Ecto neural progenitor cell (in vitro differentiated cells): ENCODE measurements at places on chromosomes 7 and 10.

GRCh38 chr7:121083138-121083789 is 94.8 kb downstream of the CPED1 start:
- DNase-seq: no peak

DNA sequence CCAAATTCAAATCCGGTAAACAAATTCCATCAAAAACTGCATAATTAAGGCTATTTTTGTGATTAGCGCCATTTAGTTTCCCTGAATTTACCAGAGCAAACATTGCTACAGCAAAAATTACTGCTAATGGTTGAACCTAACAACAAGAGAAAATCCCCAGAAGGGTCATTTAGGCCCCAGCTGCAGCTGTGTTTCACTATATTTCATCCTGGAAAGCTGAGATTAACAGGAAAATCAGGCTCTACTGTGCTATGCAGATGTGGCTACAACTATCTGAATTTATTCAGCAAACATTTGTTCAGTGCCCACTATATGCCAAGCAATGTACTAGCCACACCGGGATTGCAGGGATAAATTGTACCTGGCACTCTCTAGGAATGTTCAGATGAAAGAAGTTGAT is 104.0 kb downstream of the PON1 start:
- no peak for DNase-seq

GRCh38 chr10:19500959-19501358 is 315.3 kb upstream of the PLXDC2 start:
- no peak for DNase-seq

GRCh38 chr7:11970132-11970531 is 138.1 kb upstream of the THSD7A start:
- no peak for DNase-seq

GRCh38 chr10:79346388-79347225 is 662 bp upstream of the PPIF start:
- peak; percentile 49 for DNase-seq

- no peak for DNase-seq
Observed at GRCh38 chr7:80882213-80882801, 36.5 kb downstream of the SEMA3C start.

DNA sequence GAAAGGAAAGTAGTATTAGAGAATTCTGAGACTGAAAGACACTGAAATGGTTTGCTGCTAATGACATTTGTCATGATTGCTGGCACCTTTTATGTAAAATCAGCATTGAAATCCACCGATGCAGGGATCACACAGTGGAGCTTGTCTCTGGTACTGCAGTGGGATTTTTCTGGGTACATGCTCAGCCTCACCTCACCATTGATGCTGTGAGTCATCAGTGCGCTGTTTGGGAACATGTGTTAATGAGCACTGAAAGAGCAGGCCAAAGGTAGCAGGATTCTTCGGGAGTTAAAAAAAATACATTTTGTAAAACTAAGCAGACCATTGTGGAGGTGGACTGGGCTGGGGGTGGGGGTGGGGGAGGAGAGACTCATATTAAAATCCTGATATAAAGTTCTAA is 174.9 kb downstream of the CREB5 start:
- no peak for DNase-seq

- DNase-seq: no peak
Observed at GRCh38 chr10:16745061-16745460, 72.2 kb downstream of the RSU1 start.

- no peak for DNase-seq
Observed at GRCh38 chr7:42026622-42027197, 210.3 kb downstream of the GLI3 start.

GRCh38 chr7:51311166-51311565 is 5.4 kb downstream of the COBL start:
- DNase-seq: no peak

GRCh38 chr10:62561151-62561550 is 187.0 kb downstream of the ZNF365 start:
- DNase-seq: no peak

GRCh38 chr10:132690401-132690800 is 95.5 kb downstream of the NKX6-2 start:
- no peak for DNase-seq

DNA sequence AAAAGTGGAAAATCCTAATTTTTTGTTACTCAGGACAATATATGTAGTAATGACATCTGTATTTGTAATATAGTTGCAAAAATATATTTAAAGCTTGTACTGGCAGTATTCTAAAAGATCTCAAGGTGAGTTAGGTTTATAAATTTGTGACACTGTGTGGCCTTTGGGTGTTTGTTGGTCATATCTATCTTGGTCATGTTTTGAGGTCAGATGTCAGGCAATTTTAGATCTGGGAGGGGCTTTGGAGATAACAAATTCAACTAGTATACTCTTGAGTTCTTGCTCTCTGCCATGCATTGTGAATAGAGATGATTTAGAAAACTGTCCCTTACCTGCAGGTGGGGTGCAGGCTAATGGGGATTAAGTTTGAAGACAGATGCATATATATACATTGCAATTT is 3.1 kb downstream of the TBC1D12 start:
- no peak for DNase-seq

- no peak for DNase-seq
Observed at GRCh38 chr7:127908430-127909258, 122.6 kb downstream of the LRRC4 start.

- no peak for DNase-seq
Observed at GRCh38 chr7:152664636-152665035, 11.3 kb downstream of the XRCC2 start.

DNA sequence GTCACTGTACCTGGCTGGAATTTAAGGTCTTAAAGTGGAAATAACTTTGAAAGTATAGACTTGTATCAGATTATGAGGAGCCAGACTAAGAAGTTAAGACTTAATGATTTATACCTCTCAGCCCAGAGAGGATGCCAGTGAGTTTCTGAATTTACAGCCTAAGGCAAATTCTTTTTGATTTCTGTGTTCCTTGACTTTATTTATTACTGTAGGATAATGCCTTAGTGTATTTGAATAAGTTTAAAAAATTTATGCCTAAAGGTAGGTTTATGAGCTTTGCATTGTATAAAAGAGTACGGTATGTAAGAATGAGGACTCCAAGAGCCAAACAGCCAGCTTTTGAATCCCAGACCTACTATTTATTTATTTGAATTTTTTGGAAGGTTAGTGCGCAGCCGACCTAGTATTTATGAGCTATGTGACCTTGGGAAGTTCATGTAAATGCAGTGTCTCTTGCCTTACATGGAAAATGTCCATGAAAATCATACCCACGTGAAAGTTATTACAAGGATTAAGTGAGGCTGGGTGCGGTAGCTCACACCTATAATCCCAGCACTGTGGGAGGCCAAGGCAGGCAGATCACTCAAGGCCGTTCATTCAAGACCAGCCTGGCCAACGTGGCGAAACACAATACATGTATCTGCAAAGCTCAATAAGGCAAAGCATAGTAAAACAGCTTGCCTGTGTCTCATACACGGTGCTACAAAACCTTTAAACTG is 174.6 kb downstream of the AUTS2 start:
- DNase-seq: no peak

GRCh38 chr10:36581237-36581636 is 544.2 kb upstream of the ANKRD30A start:
- DNase-seq: no peak

DNA sequence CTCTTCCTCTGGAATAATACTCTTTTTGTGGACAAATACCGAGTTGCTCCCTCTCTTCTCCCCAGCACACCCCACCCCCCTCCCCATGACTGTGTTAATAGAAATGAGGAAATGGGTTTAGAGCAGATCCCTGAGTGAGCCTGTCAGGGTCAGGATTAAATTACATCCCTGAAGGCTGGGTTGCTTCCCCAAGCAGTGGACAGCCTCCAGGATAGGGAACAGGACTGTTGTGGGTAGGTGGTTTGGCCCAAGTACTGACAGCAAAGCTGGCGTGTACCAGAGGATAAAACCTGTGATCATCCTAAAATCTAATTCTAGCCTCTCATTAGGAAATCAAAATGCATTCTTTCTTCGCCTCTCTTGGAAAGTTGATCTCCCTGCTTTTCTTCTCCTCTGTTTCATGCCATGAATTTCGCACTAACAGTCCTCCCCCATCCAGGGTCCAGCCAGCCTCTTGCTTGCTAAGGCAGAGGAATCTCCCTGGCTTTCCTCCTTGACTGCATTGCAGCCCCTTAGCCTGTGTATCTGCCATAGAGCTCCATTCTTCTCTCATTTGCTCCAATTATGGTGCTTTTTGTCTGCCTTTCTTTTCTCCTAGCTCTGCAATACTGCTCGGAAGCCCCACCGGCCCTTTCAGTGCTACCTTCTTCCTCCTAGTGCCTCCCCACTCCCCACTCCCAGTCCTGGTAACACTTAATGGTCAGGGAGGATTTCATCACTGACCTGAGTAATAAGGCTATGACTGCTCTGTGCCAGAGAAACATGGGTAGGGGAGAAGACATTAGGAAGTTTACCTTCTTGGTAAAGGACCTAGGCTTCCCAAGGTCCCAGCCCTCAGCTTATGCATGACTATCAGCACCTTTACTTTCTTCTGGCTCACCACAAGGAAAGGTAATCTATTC is 8.4 kb downstream of the LRRC4 start:
- DNase-seq: no peak

- no peak for DNase-seq
Observed at GRCh38 chr7:102188746-102189145, 97.9 kb upstream of the SH2B2 start.

DNA sequence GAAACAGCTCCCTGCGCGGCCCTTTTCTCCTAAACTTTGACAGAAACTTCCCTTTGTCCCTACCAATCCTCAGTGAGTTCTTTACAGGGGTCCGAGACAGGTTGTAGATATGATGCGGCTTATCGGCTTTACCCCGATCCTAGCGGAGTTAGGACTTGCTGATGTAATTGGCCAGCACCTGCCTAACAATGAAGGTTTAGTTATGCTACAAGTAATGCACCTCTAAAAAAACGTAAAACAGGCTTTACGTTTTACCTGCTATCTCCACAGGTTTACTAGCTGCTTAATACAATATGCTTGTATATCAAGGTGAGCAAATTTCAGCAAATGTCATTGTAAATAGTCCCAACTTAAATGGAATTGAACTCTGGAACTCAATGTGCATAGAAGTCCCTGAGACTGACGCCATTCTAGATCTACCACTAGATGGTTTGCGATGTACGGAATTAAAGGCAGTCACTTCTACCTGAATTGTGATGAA is 697 bp upstream of the SNX13 start:
- no peak for DNase-seq

GRCh38 chr10:97259119-97259518 is 33.3 kb downstream of the ARHGAP19 start:
- no peak for DNase-seq

- no peak for DNase-seq
Observed at GRCh38 chr7:129950191-129950932, 2.4 kb downstream of the UBE2H start.

- no peak for DNase-seq
Observed at GRCh38 chr7:80935991-80936780, 17.3 kb upstream of the SEMA3C start.

- no peak for DNase-seq
Observed at GRCh38 chr10:53909791-53910190, 891.2 kb downstream of the PCDH15 start.

- no peak for DNase-seq
Observed at GRCh38 chr7:25777969-25778708, 373.9 kb upstream of the NFE2L3 start.

- no peak for DNase-seq
Observed at GRCh38 chr7:27763983-27764508, 24.1 kb downstream of the TAX1BP1 start.

DNA sequence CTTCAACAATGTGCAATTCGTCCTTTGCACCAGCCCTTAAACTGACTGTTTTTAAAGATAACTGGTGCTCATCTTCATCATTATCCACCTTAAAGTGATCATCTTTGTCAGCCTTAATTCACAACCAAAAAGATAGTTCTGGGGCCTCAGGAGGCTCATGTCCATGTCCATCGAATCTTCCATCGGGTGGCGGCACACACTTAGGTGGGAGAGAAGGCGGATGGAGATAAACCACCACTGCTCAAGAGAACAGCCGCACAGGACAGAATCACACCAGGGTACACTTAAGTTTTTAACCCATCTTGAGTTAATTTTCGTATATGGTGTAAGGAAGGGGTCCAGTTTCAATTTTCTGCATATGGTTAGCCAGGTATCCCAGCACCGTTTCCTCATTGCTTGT is 24.8 kb downstream of the OIT3 start:
- DNase-seq: no peak

- DNase-seq: no peak
Observed at GRCh38 chr10:15624401-15625196, 95.1 kb downstream of the ITGA8 start.

GRCh38 chr7:113790025-113790424 is 128.8 kb downstream of the PPP1R3A start:
- DNase-seq: no peak

DNA sequence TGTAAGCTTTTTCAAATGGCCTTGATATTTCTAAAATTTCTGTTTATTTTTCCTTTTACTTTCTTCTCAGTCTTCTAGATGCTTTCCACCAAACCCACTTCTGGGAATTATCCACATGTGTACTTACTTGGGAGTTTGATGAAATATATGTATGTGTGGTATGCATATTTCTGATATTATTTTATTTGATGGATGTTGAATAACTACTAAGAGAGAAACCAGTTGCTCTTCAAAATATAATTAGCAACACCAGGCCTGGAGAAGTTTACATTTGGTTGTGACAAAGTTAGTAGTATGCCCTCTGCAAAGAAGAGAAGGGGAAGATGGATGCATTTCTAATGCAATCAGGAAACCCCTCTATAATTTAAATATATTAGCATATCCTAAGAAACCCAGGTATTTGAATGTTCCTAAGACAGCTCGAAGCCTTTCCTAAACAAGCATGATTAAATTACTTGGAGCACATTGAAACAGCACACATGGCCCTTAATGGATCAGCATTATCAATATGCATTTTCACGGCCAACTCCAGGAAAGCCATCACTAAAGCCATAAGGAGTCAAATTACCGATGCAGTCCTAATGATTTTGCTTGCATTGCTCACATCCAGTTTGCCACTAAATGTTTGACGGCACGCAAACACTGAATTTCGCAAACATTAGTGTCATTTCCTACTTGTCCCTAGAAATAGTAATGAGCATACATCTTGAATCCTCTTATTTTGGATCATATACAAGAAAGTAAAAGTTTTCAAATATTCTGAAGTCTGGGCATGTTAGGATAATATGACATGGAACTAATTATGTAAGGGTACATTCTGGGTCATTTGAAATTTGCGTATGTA is 393.8 kb downstream of the EXOC4 start:
- DNase-seq: no peak

GRCh38 chr10:92590623-92591549 is 2.0 kb upstream of the KIF11 start:
- DNase-seq: peak; percentile 71
